ENCODE measurements at places on chromosomes 16 and 17.

- no peak for DNase-seq
These were observed 73.4 kb upstream of the BRD7 start for GRCh38 chr16:50442221-50442620.

DNA sequence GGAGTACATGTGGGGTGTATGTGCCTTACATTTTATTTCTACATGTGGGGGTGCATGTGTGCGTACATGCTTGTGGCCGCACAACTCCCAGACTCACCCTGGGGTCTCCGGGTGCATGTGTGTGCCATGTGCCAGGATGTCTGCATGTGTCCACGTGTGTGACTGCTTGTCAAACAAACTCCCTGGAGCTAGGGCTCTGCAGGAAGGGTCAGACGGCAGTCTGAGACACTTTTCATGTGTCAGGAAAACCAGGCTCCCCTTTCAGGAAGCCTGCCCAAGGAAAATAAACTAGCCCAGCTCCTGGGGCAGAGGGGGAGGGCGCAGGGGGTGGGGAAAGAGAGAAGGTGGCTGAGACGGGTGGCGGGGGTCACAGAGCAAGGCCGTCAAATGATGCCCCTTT is 44.7 kb downstream of the FZD2 start:
- DNase-seq, result no peak

- no peak for DNase-seq
These were observed 2.7 kb downstream of the DPEP3 start for GRCh38 chr16:67977469-67978227.

GRCh38 chr17:48878920-48879898 is 13.4 kb upstream of the ATP5MC1 start:
- peak; percentile 83 for DNase-seq

- no peak for DNase-seq
These were observed 434.0 kb upstream of the CDH5 start for GRCh38 chr16:65932350-65933072.

Measured in NAMALWA (cell line).